IMR-90 (cell line): ENCODE measurements at places on chromosomes 2 and 18.
A peak's percentile ranks its signal among the peaks of the same experiment; 100 is the strongest.

GRCh38 chr18:79156327-79156726 is 87.1 kb downstream of the ATP9B start:
- no peak for DNase-seq

DNA sequence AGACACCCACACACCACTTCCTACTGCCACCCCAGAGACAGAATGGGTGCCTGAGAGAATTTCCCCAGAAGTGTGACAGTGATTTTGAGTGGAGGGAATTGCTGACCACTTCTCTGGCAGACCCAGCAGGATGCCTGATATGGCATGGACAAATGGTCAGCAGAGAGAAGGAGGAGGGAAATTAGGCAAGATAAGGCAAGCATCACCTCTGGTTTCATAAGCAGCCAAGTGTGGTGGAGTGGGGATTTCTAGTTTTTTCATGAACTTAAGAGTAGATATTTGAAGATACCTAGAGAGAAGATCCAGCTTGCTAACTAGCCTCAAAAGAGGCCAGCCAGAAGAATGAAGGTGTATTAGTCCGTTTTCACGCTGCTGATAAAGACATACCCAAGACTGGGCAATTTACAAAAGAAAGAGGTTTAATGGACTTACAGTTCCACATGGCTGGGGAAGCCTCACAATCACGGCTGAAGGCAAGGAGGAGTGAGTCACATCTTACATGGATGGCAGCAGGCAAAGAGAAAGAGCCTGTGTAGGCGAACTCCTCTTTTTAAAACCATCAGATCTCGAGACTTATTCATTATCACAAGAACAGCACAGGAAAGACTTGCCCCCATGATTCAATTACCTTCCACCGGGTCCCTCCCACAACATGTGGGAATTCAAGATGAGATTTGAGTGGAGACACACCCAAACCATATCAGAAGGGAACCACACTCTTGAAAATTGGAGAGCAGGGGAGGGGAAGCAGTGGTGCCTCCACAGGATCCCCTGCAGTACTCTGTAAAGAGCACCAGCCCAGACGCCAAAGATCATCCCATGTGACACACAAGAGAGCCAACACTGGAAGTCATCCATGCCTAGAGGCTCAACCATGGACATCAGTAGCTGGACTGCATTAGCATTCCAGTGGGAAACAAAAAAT is 64.2 kb downstream of the RBM43 start:
- no peak for DNase-seq

GRCh38 chr18:12296087-12296403 is 12.0 kb upstream of the TUBB6 start:
- peak; percentile 33 for DNase-seq

- DNase-seq, result peak; percentile 41
Observed at GRCh38 chr2:75480971-75481836, 79.5 kb downstream of the EVA1A start.

GRCh38 chr2:130190237-130190636 is 8.0 kb downstream of the TUBA3E start:
- no peak for DNase-seq

DNA sequence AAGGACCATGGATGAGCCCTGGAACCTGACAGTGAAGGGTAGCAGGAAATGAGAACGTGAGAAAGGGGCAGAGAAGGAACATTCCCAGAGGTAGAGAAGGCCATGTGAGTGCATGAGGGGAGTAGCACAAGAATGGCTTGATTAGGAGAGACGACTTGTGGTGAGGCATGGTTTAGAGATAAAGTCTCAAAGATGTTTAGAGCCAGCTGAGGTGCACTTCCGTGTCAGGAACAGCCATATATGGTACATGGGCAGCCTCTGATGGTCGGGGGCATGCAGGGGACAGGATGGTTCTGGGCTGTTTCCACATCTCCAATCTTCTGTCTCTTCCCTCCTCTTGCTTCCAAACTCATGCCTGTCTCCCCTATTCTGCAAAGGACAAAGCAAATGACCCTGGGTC is 28.8 kb upstream of the EFEMP1 start:
- DNase-seq, result no peak

DNA sequence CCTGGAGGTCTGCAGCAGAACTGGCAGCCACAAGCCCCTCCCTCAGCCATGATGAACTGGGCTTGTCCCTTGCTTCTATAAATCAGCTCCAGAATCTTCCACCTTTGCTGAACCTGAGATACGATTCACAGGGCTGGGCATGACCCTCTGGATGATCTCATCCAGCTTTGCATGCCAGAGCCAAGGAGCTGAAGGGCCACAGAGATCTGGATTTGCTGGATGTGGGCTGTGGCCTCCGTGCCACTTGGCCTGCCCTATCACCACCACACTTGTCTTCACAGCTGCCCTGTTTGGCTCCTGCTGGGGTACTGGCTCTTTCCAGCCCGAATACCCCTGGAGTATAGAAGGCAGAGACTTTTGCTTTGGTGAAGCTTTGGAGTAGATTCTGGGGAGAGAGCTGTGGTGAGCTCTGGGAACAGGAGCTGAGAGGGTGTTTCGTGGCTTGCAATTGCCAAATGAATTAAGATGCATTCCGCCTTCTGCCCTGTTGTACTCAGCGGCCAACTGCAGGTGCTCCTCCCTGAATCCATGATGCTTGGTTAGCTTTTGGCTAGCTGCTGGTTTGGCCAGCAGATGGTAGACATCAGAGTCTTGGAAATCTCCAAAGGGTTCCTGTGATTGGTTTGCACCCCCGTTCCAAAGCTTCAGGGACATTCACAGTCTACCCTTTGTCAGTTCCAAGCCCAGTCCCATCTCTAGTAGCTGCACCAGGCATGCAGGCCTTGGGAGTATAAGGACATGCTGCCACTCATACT is 30.9 kb upstream of the GIGYF2 start:
- DNase-seq, result no peak

GRCh38 chr18:51563396-51563795 is 365.9 kb upstream of the MEX3C start:
- no peak for DNase-seq

- DNase-seq, result no peak
Observed at GRCh38 chr2:136130511-136130910, 12.6 kb upstream of the CXCR4 start.

- peak; percentile 65 for DNase-seq
Observed at GRCh38 chr2:215917953-215918620, 95.3 kb downstream of the MREG start.

DNA sequence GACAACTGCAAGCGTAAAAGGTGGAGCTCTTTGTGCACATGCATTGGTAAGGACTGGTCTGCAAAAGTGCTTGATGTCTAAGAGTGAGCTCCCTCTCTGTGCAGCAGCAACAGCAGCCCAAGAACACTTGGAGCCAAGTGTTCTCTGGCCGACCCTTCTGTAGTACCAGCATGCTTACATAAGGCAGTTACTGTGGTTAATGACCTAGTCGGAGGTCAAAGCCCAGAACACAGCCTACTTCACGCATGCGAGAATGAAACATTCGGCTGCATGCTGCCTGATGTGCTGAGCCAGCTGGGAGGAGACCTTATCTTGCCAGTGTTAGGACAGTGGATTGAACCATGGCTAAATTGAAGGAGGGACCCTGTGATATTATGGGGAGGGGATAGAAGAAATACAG is 21.3 kb downstream of the NCAPH start:
- no peak for DNase-seq

DNA sequence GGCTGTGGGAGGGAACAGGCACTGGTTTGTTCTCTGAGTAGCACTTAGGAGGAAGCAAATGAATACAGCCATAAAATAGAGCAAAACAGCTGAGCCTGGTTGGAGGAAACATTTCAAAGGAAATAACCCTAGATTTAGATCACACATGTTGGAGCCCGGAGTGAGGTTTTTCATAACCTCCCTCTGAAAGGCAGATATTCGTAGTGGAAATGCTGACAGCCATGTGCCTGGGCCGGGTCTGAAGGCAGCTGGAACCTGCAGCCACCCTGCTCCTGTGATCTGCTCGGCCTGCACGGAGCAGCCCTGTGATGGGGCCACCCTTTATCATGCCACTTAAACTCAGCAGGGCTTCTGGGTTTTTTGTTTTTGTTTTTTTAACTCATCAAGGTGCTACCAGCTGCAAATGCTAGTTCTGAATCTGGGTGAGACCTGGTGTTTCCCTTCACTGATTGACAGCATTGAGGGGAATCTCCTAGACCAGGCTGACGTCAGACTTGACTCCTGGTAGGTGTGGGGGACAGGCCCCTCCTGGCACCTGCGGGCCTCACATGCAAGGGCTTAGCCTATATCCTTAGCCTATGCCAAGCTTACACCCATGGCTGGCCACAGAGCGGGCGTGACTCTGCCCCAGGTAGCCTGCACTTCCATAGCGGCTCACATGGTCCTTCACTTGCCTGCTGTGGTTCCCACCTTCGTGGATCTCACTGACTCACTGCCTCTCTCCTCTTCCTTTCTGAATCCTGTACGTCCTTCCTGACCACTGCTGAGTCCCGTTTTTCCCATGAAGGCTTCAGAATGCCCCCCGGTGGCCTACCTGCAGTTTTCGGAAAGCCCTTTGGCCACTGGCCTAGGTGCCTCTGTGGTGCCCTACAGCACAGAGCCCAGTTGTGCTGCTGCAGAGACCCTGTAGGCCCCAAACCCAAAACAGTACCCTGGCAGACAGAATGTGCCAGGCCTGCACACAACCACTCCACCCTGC is 217.3 kb downstream of the SEPTIN10 start:
- no peak for DNase-seq

DNA sequence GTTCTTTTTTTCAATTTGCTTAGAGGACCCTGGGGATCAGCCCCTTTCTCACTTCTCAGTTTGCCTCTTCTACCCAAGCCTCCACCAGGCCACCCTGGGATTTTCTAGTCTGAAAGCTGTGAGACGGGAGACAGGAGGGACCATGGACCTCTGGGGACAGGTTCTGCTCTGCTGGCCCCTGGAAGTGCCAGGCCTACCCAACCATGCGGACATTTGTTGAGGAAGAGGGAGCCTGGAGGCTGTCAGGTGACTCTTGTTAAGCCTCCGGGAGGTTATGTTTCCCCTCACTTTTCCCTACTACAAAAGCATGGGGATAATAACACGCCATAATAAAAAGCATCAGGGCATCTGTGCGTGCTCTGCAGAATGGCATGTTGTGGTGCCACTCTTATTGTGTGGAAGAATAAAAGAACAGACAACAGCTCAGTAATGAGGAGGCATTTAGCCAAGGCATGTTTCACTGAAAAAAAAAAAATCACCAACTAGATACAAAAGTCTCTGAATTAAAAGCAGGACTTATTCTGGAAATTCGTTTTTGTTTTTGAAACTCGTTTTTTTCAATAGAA is 48.3 kb upstream of the PLA2R1 start:
- no peak for DNase-seq

DNA sequence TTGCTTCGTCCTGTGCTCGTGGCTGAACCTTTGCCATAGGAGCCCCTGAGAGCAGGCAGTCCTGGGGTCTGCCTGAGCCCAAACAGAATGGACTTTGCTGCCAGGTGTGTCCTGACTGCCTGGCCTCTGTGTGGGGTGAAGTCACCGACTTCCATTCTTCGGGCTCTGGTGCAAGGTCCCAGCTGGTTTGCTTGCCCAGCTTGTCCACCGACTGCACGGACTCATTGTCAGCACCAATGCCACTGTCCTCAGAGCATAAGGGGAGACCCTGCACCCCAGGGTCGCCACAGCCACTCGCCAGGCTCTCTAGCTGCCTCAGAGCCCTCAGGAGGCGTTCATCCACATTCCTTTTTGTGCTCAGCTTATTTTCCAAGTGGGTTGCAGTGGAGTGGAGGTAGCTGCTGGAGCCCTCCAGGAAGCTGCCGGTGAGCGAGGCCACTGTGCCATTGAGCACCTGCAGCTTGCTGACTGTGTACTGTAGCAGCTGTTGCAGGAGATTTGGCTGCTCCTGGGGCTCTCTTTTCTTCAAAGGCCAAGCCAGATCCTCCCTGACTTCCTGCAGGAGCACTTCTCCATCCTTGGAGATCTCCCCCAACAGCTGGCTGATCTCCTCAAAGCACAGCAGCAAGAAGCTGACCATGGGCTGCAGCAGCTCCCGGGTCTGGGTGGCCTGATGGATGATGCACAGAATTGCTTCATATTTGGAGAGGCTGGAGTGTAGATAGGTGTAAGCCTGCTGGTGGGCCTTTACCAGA is 1.2 kb downstream of the PCARE start:
- DNase-seq, result no peak
